Fibroblast of lung (primary cell): ENCODE measurements at places on chromosomes 13 and 19. TPM values are rescaled to one million over a fixed set of nuclear protein-coding genes. Genes with fewer than 3 reads are reported as not detected.

- H3K27me3 ChIP-seq, result no peaks in the 10 kb centered on the region
- H3K4me3 ChIP-seq, result no peak overlapping the region
These were observed 8.3 kb downstream of the OBI1 start for GRCh38 chr13:78650717-78651083.

GRCh38 chr19:8324186-8325050, 3.1 kb downstream of the RPS28 start:
- no peak overlapping the region for H3K27ac ChIP-seq
- H3K4me3 ChIP-seq, result no peak overlapping the region
- no peaks in the 10 kb centered on the region for H3K27me3 ChIP-seq
- peaks cover 11% of the 10 kb centered on the region for H3K4me1 ChIP-seq

GRCh38 chr13:33636955-33637670, 180.8 kb upstream of the RFC3 start:
- no peak overlapping the region for H3K4me3 ChIP-seq
- H3K27ac ChIP-seq, result no peak overlapping the region
- peak; percentile 14 for DNase-seq
- H3K4me1 ChIP-seq, result peaks cover 8% of the 10 kb centered on the region

NR2C2AP gene
- 3.3 and 4.4 TPM in 2 replicates for total RNA-seq
